H4 (cell line): ENCODE measurements at places on chromosomes 7 and 10. TPM values are rescaled to one million over a fixed set of nuclear protein-coding genes. Genes with fewer than 3 reads are reported as not detected.

DNA sequence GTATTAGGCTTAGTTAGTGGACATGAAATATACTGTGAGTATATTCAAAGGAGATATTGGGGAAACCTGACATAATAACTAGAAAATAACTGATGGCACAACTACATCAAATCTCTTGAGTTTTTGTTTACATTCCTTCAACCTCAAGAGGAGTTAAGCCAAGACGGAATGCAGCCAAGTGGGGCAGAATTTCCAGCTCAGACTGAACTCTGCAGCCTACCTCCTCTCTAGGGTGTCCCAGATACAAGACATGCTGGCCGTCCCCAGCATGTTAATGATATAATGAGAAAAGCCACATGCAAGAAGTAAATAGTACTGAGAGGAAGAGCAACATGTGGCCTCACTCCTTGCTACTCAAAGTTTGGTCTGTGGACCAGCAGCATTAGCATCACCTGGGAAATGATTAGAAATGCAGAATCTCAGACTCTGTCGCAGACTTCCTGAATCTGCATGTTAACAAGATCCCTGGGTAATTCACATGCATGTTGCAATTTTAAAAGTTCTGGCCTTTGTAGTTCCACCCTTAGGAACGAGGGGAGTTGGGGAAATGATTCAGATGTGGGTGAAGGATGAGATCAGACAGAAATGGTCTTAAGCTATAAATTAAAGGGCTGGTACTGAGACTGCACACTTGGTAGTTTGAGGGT is 118.4 kb upstream of the CACUL1 start:
- peak; percentile 66 for DNase-seq

DNA sequence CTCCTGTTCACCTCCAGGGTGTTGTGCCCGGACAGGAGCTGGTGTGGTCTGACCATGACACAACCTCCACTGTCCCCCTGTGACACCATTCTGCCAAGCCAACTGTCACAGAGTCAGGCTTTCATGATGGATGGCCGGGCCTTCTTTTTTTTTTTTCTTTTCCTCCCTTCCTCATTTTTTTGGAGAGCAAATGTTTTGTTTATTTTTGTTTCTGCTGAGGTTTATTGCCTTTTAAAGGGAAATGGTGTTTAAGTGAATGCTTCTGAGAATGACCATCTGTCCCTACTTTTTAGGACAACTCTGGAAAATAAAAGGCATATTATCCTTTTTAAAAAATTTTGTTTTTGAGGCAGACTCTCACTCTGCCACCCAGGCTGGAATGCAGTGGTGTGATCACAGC is 115.1 kb upstream of the NPS start:
- no peak for DNase-seq

Gene MYH16
- 0.15 TPM in 1 of 2 replicates, not detected in the other for total RNA-seq

Gene PRR15
- 0.58 and 1.2 TPM in 2 replicates for total RNA-seq

DNA sequence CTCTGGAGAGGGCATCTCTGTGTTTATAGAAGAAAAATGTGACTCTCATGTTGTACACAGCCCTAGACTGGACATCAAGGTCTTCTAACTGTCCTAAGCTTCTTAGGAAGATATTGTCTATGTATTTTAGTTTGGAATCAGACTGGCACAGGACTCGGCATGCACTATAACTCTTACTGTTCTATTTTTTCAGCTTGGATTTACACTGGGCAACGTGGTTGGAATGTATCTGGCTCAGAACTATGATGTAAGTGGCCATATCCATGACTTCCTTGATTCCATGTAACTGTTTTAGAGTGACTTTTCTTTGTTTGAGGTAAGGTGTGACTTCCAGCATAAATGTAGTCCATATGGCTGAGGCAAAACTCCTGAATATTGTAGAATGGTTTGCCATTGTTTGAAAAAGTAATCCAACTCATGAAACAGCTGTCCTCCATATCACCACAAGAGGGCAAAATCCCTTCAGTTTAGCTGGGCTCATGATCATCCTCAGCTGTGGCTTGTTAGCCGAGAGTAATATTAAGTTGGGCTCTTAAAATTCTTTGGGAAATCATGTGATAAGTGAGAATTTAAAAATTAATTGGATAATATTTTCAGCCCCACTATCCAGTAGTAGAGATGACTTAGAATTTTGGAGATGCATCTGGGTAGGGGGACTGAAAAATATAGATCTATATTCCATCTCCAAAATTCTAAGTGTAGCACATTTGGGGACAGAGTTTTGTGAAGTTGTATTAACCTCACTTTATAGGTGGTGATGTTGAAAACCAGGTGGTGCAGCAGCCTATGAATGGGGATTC is 10.4 kb downstream of the STMP1 start:
- peak; percentile 83 for DNase-seq
